Mucosa of gallbladder (tissue), 1 donor: ENCODE measurements at places on chromosomes 4 and X. TPM values are rescaled to one million over a fixed set of nuclear protein-coding genes. Genes with fewer than 3 reads are reported as not detected.
A peak's percentile ranks its signal among the peaks of the same experiment; 100 is the strongest.

- DNase-seq = no peak
Measured at GRCh38 chrX:29066516-29066915, 479.3 kb downstream of the IL1RAPL1 start.

- no peak for DNase-seq
Measured at GRCh38 chr4:156195914-156196313, 242.2 kb upstream of the CTSO start.

Gene RAB9B
- total RNA-seq = 5.7 TPM

DNA sequence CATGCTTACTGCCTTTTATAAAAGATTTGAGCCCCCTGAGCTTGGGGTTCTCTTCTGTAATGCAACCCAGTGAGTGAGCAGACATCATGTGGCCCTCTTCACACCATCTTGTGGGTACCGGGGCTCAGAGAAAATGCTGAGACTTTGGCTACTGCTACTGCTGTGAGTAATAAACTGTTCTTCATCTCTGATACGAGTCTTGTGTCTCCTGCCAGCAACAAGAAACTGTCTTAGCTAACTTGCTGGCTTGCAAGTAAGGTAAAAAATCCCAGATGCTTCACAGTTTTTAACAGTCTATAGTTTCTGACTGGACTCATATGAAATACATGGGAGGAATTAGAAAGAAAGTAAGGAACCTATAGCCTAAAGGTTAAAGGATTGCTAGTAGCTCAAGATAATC lies 148.3 kb downstream of the GPC3 start:
- DNase-seq = no peak

DNA sequence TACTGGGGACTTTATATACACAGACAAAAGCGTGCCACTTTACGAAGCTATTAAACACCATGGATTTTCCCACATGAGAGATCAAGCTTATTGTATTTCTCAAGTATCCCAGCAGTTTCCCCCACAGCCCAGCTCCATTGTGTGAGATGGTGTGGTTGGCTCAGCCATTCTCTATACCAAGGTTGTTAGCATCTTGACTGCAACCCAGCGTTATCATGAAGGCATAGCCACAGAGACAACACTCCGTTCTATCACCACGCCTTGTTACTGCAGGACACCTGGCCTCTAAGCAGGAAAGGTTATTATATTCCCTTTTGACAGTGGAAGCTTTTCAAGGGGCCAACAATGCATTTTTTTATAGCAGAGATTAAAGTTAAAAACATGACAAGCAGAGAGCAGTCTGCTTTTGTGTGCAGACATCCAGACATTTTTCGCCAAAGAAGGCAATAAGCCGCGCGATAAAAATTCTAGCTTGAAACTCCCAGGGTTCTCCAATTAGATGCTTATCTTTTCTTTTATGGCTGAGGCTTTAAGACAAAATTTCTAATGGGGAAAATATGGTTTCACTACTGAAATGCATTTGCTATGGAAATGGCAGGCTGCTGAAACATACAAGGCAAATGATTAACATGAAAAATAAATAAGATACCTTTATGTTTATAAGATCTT lies 206.1 kb downstream of the MID1 start:
- DNase-seq = no peak

GRCh38 chrX:1218286-1218685 lies 5.8 kb upstream of the CRLF2 start:
- no peak for DNase-seq

DNA sequence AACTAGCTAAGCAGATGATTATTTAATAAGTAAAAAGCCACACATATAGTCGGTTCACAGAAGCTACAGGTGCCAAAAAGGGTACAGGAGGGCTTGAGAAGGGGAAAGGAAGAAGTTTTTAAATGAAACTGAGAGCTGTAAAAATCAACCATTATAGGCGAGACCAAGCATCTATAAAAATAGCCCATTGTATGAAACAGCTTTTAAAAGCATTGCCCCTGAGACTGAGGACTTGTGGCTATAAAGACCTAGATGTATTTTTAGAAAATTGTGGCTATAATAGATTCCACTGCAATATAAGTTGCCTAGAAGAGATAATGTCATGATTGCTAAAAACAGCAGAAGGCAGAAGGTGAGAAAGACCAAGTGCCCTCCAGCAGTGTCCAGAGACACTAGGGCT lies 15.0 kb upstream of the TTC29 start:
- DNase-seq = no peak

DNA sequence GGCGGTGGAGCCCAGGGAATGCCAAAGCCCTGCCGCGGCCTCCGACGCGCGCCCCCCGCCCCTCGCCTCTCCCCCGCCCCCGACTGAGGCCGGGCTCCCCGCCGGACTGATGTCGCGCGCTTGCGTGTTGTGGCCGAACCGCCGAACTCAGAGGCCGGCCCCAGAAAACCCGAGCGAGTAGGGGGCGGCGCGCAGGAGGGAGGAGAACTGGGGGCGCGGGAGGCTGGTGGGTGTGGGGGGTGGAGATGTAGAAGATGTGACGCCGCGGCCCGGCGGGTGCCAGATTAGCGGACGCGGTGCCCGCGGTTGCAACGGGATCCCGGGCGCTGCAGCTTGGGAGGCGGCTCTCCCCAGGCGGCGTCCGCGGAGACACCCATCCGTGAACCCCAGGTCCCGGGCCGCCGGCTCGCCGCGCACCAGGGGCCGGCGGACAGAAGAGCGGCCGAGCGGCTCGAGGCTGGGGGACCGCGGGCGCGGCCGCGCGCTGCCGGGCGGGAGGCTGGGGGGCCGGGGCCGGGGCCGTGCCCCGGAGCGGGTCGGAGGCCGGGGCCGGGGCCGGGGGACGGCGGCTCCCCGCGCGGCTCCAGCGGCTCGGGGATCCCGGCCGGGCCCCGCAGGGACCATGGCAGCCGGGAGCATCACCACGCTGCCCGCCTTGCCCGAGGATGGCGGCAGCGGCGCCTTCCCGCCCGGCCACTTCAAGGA lies at the start of gene FGF2:
Gene FGF2 (plus strand): TSS at position 279 of the 705 bp plus-strand sequence. CDS start 344 bp downstream, at position 623.
- DNase-seq = peak; percentile 48

Gene RIPPLY1
- total RNA-seq = not detected

- no peak for DNase-seq
Measured at GRCh38 chr4:109389369-109390114, 44.1 kb upstream of the SEC24B start.

Gene TMPRSS11A
- total RNA-seq = not detected

GRCh38 chr4:140764785-140765392 lies 8.7 kb upstream of the TBC1D9 start:
- DNase-seq = no peak

Gene POF1B
- 34.4 TPM for total RNA-seq

GRCh38 chr4:82201303-82201702 lies 172.5 kb downstream of the HNRNPD start:
- DNase-seq = peak; percentile 18

- peak; percentile 84 for DNase-seq
Measured at GRCh38 chr4:78056265-78057129, 626 bp upstream of the FRAS1 start.

DNA sequence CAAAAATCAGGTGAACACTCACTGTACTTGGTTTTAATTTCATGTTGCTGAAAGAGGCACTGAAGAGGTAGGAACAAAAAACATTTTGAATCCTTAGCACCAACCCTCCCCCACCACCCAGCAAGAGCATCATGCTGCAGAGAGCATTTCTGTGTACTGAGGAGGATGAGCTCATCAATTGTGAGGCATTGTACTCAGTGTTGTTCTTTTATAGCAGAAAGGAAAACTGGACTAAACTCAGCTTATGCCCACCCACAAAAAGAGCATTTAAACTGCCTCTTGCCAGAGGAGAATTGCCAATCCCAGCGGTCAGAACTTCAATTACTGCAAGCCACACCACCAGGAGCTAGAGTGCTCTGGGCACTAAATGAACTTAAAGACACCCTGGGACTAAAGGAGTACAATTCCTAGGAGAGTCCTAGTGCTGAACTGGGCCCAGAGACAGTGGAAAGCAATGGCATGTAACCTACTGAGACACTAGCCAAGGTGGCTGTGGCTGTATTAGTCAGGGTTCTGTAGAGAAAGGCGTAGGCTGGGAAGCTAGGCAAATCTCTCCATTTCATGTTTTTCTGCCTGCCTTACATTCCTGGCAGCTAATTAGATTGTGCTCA lies 280.7 kb upstream of the KLHL4 start:
- DNase-seq = no peak

GRCh38 chr4:27326991-27327390 lies 466.4 kb downstream of the STIM2 start:
- DNase-seq = no peak

Gene CD40LG
- 2.1 TPM for total RNA-seq

DNA sequence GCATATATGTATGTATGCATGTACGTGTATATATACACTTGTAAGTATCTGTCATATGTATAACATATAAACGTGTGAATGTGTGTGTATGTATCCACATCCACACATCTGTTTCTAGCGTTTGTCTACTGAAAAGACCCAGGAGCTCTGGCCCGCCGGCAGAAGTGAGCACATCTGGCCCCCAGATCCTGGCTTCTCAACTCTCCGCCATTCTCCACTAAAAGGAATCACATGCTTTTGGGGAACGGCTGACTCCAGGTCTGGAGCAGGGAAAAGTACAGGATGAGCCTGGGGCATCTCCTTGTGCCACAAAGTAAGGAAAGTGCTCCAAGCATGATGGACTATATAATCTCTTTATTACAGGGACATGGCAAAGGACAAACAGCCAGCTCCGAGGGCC lies 143.7 kb downstream of the AFAP1 start:
- DNase-seq = no peak
